ENCODE measurements at places on chromosomes 4 and X. TPM values are rescaled to one million over a fixed set of nuclear protein-coding genes. Genes with fewer than 3 reads are reported as not detected.
A peak's percentile ranks its signal among the peaks of the same experiment; 100 is the strongest.

AASDH gene
- total RNA-seq: 9.6 TPM

MAGEA4 gene
- total RNA-seq: 0.23 TPM

IL3RA gene
- 0.97 TPM for total RNA-seq

SHISA3 gene
- total RNA-seq: 0.36 TPM

SHOX gene
- total RNA-seq: not detected

RTL3 gene
- total RNA-seq: not detected

ARAF gene
- total RNA-seq: 49.4 TPM

HPGDS gene
- total RNA-seq: 0.33 TPM

GYPB gene
- total RNA-seq: not detected

ZNF330 gene
- total RNA-seq: 41.8 TPM

SYTL5 gene
- total RNA-seq: not detected

CLDN2 gene
- total RNA-seq: not detected

POU4F2 gene
- total RNA-seq: 0.59 TPM

NR0B1 gene
- not detected for total RNA-seq

SSX2 gene
- total RNA-seq: not detected

G3BP2 gene
- 209 TPM for total RNA-seq

- no peak for DNase-seq
Measured at GRCh38 chrX:16934185-16934584, 12.3 kb upstream of the REPS2 start.

DNA sequence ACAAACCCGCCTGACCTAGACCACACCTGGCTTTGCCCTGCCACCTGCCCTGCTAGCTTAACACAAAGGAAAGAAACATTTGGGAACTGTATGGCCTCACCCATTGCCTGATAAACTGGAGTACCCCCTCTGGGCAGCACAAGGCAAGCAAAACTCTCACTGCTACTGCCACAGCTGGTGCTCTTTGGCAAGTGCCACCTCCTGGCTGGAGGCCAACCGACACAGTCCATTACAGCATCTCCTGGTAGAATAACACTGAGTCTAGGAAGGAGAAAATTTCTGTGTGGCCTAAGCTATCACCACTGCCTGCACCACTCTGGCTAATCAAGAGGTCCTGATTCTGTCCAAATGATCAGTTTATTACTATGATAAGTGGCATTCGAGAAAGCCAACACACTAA lies 18.9 kb upstream of the SPANXN3 start:
- DNase-seq: no peak

DNA sequence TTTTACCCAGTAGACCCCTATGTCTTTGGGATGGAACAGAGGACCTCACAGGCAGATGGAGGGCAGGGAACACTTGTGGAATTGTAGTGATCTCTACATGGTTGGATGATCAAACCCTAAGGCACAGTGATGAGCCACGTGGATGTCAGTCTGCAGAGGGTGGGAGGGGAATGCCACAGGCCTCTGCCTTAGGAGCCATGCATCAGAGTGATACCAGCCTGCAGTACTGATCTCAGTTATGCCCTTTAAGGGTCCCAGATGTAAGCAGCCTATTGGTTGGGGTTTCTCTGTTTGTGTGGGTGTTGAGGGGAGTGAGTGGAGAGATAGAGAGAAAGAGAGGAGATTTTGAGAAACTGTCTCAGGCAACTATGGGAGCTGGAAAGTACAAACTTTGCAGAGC lies 39.9 kb upstream of the XAGE1B start:
- DNase-seq: no peak

GRCh38 chrX:129743821-129744220 lies 5.0 kb downstream of the XPNPEP2 start:
- DNase-seq: no peak

GRCh38 chr4:114229706-114230105 lies 250.3 kb upstream of the ARSJ start:
- no peak for DNase-seq

DNA sequence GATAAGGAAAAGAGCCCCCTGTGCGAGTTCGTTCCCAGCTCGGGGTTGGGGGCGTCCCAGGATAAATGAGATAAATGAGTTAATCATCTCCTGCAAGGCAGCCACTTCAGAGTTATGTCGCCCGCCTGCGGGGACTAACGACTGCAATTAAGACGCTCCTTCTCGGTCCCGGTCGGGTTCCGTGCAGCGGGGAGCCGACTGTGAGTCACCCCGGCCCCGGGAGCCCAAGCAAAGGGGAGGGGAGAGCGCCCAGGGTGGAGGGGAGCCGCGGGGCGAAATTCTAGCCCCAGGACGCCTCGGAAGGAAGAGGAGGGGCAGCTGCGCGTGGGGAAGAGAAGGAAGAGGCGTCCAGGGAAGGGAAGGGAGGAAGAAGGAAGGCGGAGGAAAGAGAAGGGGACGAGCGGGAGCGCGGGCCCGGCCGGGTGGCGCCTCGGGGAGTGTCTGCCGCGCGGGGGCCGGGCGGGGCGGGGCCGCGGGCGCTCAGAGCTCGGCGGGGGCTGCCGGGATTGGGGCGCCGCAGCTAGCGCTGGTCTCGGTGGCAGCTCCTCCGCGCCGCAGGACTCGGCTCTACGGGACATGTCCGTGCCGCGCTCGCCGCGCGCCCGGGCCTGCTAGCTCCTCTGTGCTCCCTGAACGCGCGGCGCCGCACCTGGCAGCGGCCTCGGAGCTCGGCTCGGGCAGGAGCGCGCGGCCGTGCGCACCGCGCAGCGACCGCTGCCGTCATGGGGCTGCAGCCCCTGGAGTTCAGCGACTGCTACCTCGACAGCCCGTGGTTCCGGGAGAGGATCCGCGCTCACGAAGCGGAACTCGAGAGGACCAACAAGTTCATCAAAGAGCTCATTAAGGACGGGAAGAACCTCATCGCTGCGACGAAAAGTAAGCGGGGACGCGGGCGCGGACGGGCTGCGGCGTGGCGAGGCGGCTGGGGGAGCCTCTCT lies at the start of gene ARHGAP10:
Gene ARHGAP10, plus strand, starts transcription at position 509 of the 938 bp plus-strand sequence. Its CDS starts 214 bp downstream, at position 723.
- DNase-seq: peak; percentile 56

GRCh38 chr4:168642591-168642990 lies 145.7 kb downstream of the PALLD start:
- DNase-seq: no peak

DNA sequence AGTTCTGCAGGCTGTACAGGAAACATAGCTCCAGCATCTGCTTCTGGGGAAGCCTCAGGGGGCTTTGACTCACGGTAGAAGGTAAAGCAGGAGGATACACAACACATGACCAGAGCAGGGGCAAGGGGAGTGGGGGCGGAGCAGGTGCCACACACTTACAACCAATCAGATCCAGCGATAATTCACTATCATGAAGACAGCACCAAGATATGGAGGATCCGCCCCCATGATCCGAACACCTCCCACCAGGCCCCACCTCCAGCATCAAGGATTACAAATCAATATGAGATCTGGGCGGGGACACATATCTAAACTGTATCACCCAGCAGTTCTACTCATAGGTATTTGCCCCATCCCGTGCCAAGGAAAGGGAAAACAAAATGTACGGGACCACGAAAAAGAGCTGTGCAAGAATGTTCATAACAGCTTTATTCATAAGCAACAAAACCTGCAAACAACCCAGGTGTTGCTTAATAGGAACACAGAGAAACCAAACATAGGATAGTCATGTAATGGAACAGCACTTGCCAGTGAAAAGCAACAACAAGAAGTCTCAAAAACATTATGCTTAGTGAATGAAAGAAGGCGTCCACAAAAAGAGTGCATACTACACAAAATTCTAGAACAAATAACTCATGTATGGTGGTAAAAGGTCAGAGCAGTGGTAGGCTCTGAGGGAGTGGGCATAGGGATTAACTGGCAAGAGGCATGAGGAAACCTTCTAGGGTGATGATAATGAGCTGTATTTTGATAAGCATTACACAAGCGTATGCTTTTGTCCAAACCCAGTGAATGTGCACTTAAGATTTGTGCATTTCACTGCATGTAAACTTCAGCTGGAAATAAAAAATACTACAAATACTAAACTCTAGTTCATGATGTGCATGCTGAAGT lies 130.9 kb upstream of the FAM9B start:
- no peak for DNase-seq

DNA sequence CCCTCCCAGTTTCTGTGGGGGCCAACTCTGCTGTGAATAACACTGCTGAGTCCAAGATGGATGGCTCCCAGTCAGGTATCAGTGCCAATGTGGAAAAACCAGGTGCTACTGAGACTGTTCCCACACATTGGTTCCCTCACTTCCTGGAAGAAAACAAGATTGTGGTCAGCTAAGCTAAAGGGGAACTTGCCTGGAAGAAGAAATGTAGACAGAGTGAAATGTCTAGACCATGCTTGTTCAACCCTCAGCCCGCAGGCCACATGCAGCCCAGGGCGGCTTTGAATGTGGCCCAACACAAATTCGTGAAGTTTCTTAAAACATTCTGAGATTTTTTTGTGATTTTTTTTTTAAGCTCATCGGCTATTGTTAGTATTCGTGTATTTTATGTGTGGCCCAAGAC lies 28.6 kb upstream of the UTP14A start:
- no peak for DNase-seq

GRCh38 chrX:93874554-93874953 lies 200.5 kb downstream of the FAM133A start:
- peak; percentile 46 for DNase-seq

GRCh38 chrX:43702079-43702524 lies 46.0 kb downstream of the MAOA start:
- no peak for DNase-seq

- no peak for DNase-seq
Measured at GRCh38 chr4:53598901-53599300, 7.6 kb upstream of the LNX1 start.

- no peak for DNase-seq
Measured at GRCh38 chrX:120625371-120625770, 4.5 kb downstream of the C1GALT1C1 start.

DNA sequence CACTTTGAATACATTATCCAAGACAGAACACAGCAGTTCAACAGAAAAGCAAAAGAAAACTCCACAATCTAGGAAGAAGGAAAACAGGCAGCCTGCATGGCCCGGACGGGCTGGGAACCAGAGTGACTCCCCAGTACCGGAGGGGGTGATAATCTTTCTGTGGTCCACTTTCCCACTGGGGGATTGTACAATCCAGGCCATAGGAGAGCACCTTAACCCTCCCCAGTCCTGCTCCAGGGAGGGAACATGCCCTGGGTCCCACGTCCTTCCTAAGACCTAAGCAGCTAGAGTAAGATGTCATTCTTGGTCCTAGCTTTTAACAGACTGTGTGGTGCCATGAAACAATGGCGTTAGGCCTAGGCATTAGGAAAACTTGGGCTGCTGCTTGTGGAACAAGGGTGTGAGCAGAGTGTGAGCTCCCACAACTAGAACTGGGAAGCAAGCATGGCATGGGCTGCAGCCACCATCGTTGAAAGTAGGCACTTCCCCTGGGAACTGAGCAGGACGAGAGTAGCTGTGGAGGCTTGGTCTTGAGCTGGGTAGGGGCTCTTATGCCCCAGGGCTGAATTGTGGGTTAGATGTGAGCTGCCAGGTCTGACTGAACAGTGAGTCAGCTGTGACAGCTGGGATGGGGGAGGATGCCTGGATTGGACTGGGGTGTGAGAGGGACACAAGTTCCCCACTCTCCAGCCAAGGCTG lies 42.4 kb downstream of the NAT8L start:
- DNase-seq: no peak

DNA sequence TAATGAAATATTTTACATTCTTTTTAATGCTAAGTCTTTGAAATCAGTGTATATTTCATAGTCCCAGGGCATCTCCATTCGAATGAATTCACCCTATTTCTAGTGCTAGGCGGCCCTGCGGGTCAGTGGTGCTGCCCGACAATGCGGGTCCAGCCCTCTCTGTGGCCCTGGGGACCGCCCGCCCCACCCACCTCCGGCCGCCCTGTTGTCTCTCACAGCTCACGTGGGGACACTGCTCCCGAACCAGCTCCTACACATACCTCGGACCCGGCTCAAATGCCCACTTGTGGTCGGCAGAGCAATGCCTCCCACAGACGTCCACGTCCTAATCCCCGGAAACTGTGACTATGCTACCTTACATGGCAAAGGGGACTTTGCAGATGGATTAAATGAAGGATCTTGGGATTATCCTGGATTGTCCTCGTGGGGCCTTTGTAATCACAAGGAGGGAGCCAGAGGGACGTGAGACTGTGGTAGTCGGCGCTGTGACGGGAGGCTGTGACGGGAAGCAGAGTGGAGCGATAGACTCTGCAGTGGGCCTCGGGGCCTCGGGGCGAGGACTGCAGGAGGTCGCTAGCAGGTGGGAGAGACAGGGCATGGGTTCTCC lies 92.3 kb upstream of the PSAPL1 start:
- DNase-seq: no peak

DNA sequence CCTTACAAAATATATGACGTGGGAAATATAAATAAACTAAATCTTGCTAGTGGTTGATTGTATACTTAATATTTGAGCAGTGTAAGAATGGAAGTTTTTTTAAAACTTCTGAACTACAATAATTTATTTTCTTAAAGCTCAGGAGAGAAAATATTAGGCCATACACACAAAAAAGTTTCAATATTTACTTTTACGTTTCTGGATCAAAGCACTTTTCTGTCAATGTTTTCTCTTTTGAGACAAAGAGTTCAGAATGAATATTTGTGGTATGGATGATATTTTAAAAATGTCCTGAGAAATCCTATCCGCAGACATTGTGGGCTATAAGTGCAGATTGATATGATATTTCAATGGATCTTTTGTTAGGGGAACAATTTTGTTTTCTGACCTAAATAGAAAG lies 109.9 kb downstream of the TLL1 start:
- DNase-seq: no peak

- peak; percentile 5 for DNase-seq
Measured at GRCh38 chr4:54657185-54657550, 589 bp upstream of the KIT start.

DNA sequence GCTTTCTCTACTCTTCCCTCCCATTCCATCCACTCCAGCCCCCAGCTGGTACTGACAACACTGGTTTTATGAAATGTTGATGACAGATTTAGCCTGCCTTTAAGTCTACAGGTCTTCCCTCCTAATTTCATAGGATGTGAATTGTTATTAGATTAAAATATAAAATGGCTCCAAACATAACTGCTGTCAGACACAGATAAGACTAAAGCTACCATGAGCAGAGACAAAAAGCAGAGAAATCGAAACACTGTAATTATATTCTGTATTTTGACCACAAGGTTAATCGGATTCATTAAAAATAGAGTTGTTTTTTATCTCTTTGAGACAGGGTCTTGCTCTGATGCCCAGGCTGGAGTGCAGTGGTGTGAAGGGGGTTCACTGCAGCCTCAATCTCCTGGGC lies 28.3 kb downstream of the SEC24D start:
- DNase-seq: no peak

DNA sequence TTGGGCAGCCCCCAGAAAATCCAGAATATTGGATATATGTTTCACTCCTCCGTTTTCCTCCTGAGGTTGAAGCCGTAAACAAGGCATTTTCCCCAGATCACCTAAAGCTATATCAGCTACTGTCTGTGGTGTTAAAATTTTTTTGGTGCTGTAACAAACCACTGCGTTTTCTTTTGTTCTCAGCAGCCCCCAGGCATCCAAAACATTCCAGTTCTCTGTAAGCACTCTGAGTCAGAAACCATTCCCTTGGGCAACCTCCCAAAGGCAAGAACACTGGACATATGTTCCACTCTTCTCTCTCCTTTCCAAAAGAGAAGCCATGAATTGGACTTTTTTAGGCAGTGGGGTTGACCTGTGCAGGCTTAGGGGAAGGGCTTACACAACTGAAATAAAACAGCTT lies 310.9 kb downstream of the MID1IP1 start:
- no peak for DNase-seq

- no peak for DNase-seq
Measured at GRCh38 chrX:39809331-39809730, 288.4 kb downstream of the BCOR start.

- no peak for DNase-seq
Measured at GRCh38 chr4:145171911-145172310, 8.5 kb downstream of the OTUD4 start.

GRCh38 chrX:20265726-20266681 lies 705 bp downstream of the RPS6KA3 start:
- peak; percentile 4 for DNase-seq

Measured in endothelial cell (in vitro differentiated cells).